Stimulated activated naive CD4-positive, alpha-beta T cell treated with Interleukin-2 at 50 U/mL for 16 hours (primary cell): ENCODE measurements at places on chromosomes 11 and 22.

- DNase-seq, result no peak
Observed at GRCh38 chr11:104372111-104372510, 208.2 kb upstream of the PDGFD start.

DNA sequence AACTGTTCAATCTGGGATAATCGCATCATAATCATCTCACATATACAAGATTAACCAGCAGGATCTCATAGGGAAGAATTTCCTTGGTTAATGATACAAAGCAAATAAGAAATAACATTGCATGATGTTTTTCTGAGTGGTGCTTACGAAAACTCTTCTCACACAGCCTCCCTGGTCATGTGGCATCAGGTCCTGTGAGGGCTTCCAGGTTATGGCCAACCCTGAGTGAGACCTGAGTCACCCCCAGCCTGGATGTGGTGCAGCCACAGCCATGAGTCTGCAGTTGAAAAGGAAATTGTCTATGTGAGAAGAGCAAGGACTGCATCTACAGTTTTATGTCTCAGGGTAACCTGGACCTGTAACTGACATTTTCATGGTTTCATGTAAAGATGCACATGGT is 90.5 kb upstream of the XKR3 start:
- DNase-seq, result no peak

DNA sequence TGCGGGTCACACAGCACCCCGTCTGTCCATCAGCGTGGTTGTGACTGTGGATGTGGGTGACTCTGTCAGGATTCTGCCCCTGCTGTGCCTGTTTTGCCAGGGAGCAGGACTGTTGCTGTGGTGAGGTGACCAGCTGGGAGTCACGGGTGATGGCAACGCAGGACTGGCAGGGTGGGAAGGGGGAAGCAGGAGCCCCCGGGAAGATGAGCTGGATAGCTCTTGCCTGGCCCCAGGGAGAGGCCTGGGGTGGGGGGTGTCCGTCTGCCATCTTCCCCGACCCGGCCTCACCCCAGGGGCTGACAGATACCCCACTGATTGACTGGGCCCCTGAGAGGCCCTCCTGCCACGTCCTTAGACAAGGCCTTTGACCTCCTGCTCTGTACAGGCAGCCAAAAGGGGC is 34.3 kb upstream of the TSPAN18 start:
- DNase-seq, result no peak

DNA sequence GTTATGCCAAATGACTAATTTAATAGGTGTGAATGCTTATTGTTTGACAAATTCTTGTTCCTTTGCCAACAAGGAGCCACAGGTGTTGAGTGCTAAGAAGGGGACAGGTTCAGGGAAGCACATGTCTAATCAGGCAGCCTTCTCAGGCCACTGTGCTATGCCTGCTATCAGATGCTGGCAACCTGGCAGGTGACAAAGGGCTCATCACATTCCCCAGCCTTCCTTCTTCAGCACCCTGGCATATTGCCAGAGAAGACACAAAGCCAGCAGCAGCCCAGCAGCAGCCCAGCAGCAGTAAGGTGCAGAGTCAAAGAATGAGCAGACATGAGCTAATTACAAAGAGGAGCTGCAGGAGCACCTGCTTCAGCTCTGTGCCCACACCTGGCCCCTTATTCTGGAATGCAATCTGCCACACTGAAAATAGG is 68.2 kb downstream of the GUCY1A2 start:
- no peak for DNase-seq

- DNase-seq, result no peak
Observed at GRCh38 chr22:17684245-17684644, 45.7 kb downstream of the BCL2L13 start.

DNA sequence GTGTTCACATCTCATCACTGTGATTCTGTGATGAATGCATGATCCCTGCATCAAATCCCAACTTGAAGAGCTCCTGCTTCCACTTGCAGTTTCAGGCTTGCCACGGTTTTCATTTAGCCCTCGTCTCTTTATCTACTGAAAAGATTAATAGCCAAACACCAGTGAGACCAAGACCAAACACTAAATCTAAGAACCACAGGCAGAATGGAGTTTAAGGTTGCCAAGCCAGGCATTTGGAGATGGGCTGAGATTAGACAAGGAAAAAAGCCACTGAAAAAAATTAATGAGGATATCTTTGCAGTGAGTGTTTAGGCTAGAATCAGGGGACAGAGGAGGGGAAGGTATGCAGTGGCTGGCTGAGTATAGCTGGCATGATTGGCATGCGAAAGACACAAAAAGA is 227.2 kb upstream of the BLID start:
- no peak for DNase-seq

DNA sequence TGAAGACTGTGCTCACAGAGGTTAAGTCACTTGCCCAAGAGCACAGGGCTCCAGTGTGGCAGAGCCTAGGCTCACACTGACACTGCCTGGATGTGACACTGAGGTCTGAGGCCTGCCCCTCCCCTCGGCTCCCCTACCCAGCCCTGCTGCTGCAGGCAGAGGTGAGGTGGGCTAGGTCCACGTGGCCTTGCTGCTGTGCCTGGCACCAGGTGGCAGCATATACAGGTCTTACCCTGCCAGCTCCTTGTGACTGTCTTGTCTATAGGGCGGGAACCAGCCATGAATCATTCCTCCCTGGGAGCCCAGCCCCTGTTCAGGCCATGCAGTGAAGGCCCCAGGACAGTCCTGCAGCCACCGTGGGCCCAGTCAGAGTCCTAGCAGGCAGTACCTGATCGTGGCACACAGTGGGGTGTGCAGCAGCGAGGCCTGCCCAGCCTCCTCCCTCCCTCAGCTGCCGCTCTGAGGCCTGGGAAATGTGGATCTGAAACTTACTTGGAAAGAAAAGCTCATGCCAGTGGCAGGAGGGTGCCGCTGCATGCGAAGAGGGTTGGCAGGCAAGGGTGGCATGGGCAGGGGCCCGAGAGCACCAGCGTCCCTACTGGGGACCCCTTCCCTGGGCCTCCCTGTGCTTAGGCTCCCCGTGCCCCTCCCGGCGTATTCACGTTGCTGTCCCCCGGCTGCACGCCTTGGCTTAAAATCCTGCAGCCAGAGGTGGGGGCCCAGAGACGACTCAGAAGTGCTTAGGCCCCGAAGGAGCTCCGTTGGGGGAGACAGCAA is 1.2 kb upstream of the CERK start:
- peak; percentile 71 for DNase-seq

- DNase-seq, result no peak
Observed at GRCh38 chr11:109788948-109789490, 304.2 kb upstream of the ZC3H12C start.

DNA sequence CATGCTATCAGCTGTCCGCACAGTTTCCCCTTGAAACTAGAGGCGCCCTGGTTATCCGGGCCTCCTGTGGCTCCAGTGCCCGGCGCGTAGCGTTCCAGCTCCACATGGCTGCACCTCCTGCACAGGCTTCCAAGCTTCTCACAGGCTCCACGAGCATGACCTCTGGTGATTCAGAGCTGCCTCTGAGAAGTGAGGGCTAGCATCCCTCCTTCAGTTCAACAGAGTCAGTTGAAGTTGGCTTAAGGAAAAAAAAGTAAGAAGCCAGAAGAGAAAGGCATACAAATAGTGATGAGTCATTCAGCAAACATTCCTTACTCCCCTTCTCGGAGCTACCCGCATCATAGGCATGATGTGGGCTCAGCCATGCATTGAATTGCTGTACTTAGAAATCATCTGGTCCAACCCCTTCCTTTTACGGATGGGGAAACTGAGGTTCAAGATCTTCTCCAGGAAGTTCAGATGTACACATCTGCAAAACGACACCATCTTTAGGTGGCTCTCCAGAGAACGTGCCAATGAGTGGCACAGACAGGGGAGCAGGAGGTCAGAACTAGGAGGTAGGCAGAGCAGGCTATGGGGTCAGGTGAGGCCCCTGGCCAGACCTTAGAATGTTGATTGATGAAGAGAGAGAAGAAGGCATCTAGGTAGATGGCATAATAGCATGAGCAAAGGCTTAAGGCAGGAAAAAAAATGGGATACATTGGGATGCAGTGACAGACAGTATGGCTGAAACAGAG is 216.3 kb upstream of the TBCEL start:
- DNase-seq, result no peak

GRCh38 chr22:45455621-45456020 is 42.1 kb downstream of the RIBC2 start:
- DNase-seq, result no peak

DNA sequence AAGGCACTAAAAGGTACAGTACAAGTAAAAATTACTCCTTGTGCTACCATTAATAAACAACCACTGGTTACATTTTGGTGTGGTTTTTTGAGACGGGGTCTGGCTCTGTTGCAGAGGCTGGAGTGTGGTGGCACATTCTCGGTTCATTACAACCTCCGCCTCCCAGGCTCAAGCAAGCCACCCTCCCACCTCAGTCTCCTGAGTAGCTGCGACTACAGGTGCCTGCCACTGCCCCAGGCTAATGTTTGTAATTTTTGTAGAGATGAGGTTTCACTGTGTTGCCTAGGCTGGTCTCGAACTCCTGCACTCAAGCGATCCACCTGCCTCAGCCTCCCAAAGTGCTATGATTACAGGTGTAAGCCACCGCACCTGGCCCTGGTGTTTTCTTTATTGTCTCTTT is 20.8 kb downstream of the TAF1D start:
- no peak for DNase-seq

DNA sequence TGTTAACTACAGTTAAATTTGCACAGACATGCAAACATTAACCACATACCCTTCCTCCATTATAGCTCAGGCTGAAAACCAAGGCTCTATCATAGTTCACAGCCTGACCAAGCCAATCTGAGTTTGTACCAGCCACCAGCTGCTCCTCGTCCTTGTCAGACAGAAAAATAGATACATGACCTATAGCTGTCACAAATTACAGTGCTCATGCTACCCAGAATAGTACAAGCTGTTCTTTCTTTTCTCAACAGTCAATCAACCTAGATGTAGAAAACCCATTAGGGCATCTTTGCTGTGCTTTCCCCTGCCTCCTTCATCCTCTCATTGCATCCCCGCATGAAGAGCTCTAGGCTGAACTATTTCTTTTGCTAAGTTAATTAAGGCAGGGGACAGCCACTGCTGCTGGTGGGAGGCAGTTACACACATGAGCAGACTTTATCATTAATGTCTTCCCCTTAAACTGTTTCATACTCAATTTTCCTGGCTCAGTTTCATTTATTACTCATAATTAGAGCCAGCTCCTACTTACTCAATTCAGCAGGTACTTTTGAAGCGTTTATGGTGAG is 148.3 kb downstream of the TRPC6 start:
- DNase-seq, result no peak

- DNase-seq, result no peak
Observed at GRCh38 chr11:128236506-128237498, 350.6 kb downstream of the ETS1 start.

GRCh38 chr11:9219572-9219971 is 45.6 kb downstream of the DENND5A start:
- no peak for DNase-seq

- no peak for DNase-seq
Observed at GRCh38 chr22:46883092-46883910, 120.9 kb downstream of the TBC1D22A start.

GRCh38 chr11:119687373-119688046 is 41.5 kb downstream of the NECTIN1 start:
- DNase-seq, result no peak

GRCh38 chr11:63858628-63859550 is 20.0 kb downstream of the MARK2 start:
- no peak for DNase-seq

GRCh38 chr22:45196926-45197605 is 33.3 kb downstream of the NUP50 start:
- DNase-seq, result no peak

- DNase-seq, result no peak
Observed at GRCh38 chr11:131855320-131855719, 484.9 kb downstream of the NTM start.

- DNase-seq, result no peak
Observed at GRCh38 chr11:13776134-13776815, 107.8 kb downstream of the FAR1 start.

DNA sequence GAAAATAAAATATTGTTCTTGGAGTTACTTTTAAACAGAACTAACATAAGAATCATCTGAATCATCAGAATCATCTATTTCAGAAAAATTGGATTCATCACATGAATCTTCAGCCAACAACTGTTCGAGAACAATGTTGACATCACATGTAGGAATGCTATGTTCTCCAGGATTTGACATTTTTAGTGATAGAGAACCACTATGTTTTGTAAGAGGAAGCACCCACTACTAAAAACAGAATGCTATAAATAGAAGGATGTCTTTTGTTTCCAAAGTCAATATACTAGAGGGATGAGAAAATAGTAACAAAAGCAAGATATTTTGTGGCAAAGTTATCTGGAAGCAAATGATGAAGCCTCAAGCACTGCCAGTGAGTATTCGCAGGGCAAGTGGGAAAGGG is 263.4 kb upstream of the DDI1 start:
- no peak for DNase-seq

- no peak for DNase-seq
Observed at GRCh38 chr11:33909150-33909549, 17.3 kb upstream of the LMO2 start.

DNA sequence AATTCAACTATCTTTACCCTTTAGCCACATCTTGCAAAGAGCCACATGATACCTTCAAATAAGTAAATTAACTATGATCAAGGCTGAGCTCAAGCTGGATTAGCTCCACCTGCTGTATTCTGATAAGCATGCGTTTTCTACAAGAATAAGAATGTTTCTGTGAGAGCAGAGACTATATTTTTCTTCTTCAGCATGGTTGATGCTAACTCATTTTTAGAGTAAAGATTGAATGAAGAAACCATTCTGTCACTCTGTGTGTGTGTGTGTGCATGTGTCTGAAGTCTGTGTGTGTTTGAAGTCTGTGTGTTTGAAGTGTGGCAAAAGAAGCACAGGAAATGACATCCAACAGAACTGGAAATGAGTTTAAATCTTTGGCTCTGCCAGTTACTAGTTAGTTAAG is 12.0 kb upstream of the LAYN start:
- DNase-seq, result no peak

GRCh38 chr11:13680501-13681264 is 12.2 kb downstream of the FAR1 start:
- no peak for DNase-seq

- no peak for DNase-seq
Observed at GRCh38 chr11:41400819-41401382, 58.6 kb downstream of the LRRC4C start.

- no peak for DNase-seq
Observed at GRCh38 chr22:38051261-38051660, 5.9 kb upstream of the PICK1 start.

DNA sequence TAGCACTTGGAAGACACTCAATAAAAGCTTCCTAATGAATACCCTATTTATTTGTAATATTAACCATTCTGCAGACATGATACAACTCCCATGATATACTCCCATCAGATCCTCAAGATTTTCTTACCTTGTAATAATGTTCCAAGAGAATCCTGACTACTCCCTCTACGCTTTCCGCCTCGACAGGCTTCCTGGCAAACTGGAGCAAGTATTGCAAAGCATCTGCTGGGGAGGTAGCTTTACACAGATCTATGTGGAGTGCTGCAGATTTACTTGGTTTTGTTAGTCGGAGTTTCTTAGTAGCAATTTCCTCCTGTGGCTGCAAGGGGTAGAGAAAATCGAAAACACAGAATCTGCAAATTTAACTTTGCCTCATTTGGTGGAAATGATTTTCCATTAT is 3.5 kb downstream of the INTS4 start:
- DNase-seq, result no peak
